ENCODE measurements at places on chromosomes 13 and 19.

DNA sequence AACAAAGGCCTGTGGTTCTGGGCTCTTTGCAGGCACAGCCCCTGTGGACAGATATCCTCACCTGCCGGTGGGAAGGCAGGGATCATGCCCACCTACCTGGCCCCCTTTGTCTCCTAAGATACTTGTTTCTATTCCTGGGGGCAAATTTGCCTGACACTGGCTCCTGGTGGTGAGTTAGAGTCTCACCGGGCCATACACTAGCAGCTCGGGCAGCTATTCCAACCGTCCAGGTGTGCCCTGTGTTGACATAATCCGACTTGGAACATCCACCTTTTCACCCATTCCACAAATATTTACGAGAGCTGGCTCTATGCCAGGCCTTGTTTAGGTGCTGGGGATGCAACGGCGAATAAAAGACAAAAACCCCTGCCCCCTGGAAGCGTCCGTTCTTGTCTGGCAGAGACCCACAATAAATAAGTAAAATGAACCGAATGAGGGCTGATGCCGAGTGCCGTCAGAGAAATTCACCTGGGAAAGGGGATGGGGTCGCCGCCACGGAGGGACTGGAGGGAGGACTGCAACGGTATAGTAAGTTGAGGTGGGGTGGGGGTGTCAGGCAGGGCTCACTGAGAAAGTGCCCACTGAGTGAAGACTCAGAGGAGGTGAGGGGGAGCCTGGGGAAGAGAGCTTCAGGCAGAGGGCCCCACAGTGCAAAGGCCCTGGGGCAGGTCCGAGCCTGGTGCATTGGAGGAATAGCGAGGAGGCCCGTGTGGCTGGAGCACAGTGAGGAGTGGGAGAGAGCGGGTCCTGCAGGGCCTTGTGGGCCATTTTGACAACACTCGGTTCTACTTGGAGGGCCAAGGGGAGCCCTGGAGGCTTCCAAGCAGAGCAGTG, 43.2 kb upstream of the RANBP3 start:
- no peak for DNase-seq

DNA sequence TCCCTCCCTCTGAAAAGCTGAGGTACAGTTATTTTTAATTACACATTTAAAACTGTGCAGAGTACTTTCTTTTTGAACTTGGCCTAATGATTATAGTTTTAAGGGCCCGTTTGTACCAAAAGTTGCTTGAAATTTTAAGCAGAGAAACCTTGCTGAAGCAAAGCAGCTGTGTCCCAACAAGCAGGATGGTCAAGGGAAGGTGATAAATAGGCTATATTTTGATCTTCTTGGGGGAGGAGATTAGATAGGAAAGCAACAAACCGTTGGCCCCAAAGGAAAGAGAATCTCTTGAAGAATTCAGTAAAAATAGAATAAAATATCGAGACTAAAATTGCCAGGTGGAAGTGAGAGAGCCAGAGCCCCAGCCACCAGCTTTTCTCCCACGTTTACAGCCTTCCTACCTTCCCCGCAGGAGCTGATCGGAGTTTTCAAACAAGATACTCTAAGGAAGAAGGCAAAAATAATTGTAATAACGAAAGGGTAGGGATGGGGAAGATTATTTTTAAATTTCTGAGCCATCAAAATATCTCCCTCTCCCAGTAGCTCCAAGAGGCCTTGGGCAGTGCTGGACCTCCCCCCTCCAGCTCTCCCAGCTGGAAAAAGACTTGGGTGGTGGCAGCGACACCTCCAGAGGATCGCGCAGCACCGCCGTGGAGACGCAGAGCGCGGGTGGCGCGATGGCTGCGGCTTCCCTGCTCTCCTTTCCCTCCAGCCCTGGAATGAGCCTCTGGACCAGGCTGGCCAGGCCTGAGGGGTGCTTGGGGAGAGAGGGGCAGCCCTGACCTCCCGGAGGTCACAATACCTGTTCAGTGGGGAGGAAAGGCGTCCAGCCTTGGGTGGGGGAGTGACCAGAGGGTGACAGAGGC, 5.8 kb downstream of the ZIC2 start:
- DNase-seq: no peak

DNA sequence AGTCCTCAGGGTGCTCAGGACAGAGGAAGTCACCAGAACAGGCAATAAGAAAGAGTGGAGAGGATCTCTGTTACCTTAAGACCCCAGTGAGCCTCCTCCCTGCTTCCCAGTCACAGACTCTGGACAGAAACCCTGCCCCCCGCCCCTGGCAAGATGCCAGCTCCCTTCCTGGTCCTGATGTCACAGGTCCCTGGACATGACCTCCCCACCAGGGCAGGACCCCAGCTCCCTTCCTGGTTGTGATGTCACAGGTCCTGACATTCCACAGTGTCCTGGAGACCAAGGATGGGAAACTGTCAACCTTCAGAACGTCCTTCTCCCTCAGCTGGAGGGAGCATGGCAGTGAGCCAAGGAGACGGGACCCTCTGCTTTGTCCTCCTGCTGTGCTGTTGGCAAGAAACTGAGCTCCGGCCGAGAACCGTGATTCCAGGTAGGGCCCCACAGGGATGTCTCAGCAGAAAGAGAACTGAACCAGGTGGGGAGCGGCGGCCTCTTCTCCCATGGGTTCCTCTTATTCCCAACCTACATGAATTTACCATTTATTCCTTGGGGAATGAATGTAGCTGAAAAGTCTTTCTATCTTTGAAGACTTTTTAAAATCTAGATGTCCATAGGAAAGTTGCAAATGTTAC, at the start of gene SPACA7:
SPACA7 (plus strand) TSS at position 306 of the 632 bp plus-strand sequence; CDS start at position 337, 31 bp downstream.
- DNase-seq: no peak

- DNase-seq: no peak
Observed at GRCh38 chr13:95652821-95653220, 8.3 kb upstream of the DZIP1 start.

GRCh38 chr19:45753548-45753947, 15.5 kb downstream of the SIX5 start:
- DNase-seq: no peak

DNA sequence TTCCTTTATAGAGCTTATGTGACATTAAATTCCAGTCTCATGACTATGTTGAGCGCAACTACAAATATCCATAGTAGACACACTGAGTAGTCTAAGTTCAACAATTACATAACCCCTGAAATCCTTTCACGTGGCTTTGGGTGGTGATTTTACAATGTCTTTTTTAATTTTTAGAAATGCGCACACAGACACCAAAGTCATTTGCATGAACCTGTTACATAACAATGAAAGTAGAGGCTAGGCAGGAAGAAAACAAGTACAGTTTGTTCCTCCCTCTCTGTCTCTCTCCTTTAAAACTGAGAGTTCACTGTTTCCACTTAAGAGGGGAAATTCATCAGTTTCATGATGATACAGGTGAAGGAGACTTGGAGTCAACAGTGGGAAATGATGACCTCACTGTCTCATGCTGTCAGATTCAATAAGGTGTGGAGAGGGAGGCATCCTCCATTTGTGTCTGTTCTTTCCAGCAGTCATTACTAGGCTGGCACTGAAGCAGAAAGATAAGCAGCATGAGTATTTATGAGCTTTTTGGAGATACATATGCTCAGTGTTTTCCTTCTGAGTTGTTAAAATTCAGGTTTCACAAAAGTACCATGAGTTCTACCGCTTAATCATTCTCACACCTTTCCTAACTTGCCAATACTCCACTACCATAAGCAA, 201.8 kb downstream of the LHFPL6 start:
- DNase-seq: no peak

- DNase-seq: no peak
Observed at GRCh38 chr13:23551213-23552008, 18.8 kb upstream of the TNFRSF19 start.

DNA sequence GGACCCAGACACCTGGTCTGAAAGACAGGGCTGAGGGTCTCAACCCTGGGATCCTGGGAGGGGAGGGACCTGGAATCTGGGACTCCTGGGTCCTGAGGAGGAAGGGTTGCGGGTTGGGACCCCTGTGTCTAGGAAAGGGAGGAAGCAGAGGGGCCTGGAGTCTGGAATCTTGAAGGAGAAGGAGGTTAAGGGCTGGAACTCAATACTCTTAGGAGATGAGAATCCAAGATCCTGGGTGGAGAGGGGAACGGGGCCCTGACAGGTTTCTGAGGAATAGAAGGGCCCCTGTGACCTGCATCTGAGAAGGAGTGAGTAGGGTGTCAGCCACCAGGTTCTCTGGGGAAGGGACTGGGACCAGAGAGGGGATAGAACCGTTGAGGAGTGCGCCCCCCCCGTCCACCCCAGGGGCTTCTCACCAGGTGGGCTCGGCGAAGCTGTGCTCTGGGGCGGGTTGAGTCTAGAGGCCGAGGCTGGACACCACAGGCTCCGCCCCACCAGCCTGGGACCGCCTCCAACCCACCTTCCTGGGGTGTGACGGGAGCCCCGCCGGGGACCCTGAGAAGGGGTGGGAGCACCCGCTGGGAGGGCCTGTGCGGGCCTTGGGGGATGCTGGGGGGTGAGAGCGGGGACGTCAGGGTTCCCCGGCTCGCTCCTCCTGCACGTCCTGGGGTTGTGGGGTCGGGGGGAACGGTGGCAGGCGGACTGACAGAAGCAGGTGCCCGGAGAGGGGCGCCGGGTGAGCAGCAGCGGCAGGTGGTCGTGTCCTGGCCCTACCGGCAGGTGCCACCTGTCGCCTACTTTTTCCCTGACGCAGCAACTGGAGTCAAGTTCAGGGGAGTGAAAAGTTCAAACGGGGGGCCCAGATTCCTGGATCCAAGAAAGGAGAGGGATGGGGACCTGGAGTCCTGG, at the start of gene MAMSTR:
MAMSTR (minus strand) TSS at position 463 of the 909 bp plus-strand sequence. CDS start 694 bp downstream, outside the sequence.
- DNase-seq: no peak

DNA sequence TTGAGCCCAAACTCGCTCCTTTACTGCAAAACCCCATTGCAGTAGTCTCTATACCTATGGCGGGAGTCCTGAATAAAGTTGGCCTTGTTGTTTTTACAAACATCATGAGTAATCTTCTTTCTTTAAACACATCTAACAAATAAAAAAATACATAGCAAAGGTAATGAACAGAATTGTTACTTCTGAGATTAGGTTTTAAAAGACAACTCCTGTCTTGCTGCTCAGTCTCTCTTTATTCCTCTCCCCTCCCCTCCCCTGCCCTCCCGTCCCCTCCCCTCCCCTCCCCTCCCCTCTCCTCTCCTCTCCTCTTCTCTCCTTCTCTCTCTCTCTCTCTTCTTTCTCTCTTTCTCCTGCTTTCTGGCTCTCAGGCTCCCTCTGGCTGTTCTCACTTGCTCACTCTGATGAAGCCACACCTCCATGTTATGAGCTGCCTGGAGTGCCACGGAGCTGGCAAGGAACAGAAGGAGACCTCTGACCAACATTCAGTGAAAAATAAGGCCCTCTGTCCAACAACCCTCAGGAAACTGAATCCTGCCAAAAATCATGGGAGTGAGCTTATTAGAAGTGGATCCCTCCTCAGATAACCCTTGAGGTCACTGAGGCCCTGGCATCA, 300.7 kb upstream of the MIR17HG start:
- no peak for DNase-seq

- no peak for DNase-seq
Observed at GRCh38 chr19:52679598-52679997, 41.4 kb upstream of the ZNF83 start.

DNA sequence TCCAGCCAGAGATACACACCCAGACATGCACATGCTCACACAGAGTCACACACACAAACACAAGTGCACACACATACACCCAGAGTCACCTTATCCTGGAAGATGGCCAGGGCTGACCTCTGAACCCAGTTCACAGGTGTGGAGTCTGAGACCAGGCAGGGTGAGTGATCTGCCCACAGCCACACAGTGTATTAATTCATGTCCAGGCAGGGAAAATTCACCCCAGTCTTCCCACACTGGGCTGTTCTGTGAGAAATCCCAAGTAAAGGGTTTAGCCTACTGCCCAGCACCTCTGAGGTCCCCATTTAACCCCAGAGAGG, 2.0 kb downstream of the POU2F2 start:
- no peak for DNase-seq

DNA sequence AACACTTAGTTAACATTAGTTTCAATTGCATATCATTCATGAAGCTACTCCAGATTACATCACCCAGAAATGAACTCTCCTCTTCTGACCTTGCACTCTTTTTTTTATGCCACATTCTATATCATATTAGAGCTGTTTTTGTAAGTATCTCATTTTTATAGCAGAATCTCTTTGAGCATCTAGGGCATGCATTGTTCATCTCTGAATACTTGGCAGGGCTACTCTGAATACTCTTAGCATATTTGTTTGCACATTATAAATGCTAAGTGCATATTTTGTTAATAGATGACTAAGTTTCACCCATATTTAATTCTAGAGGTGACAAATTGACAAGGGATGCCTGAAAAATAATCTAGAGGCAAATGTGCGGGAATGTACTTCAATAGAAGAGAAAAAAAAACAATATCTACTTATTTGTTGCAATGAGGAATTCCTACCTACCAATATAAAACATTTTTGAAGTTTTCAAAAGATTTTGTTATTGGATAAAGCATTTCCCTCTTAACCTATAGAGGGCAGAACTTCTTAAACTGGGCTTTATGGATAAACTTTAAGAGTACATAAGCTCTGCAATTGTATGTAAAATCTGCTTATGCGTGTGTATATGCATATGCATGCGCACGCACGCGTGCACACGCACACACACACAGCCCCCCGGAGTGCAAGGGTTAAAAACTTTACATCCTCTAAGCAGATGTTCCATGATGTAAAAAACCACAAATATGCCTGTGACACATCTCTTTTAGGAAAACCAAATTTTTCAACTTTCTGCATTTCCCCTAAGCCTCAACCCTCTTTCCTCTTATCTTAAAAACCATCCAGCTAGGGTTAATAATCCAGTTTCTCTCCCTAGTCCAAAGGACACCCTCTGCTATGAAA, 73.0 kb upstream of the OXGR1 start:
- DNase-seq: no peak

Measured in AG20443 (cell line).